Effector memory CD4-positive, alpha-beta T cell (primary cell): ENCODE measurements at places on chromosomes 12 and 14.
A peak's percentile ranks its signal among the peaks of the same experiment; 100 is the strongest.

- DNase-seq: no peak
Observed at GRCh38 chr14:94009767-94010166, 12.7 kb downstream of the CCDC197 start.

GRCh38 chr12:75831402-75831801 lies 200.2 kb downstream of the PHLDA1 start:
- no peak for DNase-seq

GRCh38 chr14:37712976-37713431 lies 117.6 kb downstream of the TTC6 start:
- DNase-seq: no peak

DNA sequence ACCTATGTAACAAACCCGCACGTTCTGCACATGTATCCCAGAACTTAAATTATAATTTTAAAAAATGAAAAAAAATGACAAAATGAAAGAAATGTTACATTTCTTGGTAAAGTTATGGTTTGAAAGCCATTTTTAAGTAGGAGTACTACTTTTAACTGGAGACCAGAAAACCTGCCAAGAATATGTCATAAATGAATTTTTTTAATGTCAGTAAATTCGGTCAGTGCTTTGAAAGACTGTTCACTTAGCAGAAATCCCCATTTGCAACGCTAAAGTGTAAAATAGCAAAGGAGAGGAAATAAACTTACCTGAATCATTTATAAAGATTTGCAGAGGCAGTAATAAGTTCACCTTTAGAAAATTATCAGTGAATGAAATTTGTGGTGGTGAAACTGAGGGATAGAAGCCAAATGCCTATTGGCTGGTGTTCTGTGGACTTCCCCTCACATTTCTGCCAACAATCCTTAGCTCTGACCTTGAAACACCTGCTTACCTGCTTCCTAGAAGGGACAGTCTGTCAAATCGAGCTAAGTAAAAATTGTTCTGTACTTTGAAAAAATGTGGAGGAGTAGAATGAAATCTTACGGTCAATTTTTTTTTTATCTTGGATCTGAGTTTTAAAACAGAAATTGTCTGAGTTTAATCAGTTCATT lies 714.2 kb downstream of the SLC6A15 start:
- DNase-seq: no peak

- no peak for DNase-seq
Observed at GRCh38 chr12:39490500-39491282, 47.8 kb upstream of the KIF21A start.

- DNase-seq: no peak
Observed at GRCh38 chr12:13095266-13095995, 8.0 kb downstream of the GSG1 start.

- DNase-seq: no peak
Observed at GRCh38 chr12:93537769-93538168, 34.7 kb upstream of the SOCS2 start.

DNA sequence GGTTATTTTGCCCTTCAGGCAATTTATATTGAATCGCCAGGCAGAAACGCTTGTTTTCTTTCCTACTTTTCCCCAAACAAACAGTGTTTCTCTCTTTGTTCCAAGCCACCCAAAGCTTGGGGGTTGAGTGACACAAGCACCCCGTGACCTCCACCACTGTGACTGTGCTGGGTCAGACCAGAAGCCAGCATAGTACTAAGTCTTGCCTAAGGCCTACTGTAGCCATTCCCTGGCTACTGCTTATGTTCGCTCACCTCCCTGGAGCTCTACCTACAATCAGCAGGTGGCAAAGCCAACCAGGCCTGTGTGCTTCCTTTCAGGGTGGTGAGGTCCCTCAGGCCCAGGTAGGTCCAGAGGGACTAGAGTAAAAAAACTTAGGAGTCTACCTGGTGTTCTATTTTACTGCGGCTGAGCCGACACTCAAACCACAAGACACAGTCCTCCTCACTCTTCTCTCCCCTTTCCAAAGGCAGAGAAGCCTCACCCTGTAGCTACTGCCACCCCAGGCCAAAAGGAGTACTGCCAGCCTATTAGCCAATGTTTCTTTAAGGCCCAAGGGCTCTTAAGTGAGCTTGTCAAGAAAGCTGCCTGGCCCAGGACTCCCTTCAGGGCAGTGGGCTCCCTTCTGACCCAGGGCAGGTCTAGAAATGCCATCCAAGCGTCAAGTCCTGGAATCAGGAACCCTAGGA lies 411.8 kb upstream of the MIS18BP1 start:
- no peak for DNase-seq

DNA sequence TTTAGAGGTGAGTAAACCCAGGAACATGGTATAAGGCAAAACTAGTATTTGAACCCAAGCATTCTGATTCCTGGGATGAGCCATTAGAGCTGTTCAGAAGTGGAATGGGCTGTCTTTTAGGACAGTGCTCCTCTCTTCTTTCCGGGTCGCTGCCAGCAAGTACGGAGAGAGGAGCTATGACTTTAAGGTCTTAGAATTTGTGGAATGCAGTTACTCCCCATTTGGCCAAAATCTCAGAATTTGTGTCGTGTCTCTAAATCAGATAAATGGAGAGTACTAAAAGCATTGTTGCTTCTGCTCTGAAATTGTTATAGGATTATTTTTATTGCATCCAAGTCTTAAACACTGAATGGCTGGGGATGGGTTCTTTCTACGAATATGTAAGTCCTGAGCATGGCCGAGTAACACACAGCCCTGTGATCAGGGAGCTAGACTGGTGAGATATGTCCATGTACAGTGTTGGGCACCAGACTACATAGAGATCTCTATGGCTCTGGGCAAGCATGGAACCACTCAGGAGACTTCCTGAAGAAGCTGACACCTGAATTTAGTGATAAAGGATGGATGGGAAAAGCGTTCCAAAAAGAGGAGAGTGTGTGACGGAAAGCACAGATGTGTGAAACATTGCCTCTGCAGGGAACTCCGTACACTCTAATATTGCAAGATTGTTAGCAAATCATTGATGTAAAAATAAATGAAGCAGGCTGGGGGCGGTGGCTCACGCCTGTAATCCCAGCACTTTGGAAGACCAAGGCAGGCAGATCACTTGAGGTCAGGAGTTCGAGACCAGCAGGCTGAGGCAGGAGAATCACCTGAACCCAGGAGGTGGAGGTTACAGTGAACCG lies 184.7 kb downstream of the SRGAP1 start:
- no peak for DNase-seq

DNA sequence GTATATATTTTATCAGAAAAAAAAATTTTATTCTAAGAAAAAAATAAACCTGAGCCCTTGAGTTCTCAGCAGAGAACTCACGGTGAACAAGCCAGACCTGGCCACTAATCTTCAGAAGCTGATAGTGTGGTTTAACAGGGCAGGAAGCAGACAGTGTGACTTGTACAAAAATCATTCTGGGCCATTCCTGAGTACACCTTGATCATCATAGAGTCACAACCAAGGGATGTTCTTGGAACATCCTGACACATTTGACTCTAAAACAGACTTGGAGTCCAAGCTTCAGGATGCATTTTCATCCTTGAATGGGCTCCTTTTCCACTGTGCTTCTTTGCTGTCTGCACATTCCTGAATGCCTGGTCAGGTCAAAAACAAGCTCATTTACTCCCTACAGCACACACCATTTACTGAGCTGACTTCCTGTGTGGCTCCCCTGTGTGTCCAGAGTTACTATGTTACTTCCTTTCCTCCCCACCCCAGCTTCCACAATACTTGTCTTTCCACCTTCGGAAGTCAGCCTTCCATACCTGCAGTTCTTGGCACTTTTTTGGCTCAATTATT lies 112.0 kb downstream of the ANO6 start:
- no peak for DNase-seq

- no peak for DNase-seq
Observed at GRCh38 chr14:76884394-76884793, 58.2 kb downstream of the LRRC74A start.

- no peak for DNase-seq
Observed at GRCh38 chr14:54309615-54310014, 87.2 kb upstream of the CDKN3 start.

GRCh38 chr14:103634156-103634555 lies 5.1 kb downstream of the KLC1 start:
- no peak for DNase-seq

- DNase-seq: no peak
Observed at GRCh38 chr14:78593949-78594348, 423.8 kb downstream of the NRXN3 start.

DNA sequence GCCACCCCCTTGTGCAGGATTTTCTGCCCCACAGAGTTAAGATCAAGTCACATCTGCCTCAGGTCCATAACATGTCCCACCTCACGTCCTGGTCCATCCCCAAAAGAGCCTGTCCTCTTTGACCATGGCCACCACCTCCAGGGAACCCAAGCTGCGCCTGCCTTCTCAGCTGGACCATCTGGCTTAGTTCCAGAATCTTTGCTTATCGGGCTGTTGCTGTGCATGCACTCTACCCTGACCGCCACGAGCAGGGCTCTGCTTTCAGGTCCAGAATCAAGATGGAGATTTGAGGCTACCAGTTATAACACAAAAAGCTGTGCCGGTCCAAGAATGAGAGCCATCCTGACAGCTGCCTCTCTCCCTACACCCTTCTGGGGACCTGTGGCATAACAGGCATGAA lies 326.7 kb downstream of the DPF3 start:
- no peak for DNase-seq

GRCh38 chr12:96241846-96242256 lies 47.7 kb downstream of the ELK3 start:
- DNase-seq: peak; percentile 82

GRCh38 chr14:68564191-68564825 lies 228.6 kb downstream of the ZFP36L1 start:
- DNase-seq: no peak

GRCh38 chr12:83818881-83819280 lies 1093.7 kb downstream of the SLC6A15 start:
- no peak for DNase-seq

DNA sequence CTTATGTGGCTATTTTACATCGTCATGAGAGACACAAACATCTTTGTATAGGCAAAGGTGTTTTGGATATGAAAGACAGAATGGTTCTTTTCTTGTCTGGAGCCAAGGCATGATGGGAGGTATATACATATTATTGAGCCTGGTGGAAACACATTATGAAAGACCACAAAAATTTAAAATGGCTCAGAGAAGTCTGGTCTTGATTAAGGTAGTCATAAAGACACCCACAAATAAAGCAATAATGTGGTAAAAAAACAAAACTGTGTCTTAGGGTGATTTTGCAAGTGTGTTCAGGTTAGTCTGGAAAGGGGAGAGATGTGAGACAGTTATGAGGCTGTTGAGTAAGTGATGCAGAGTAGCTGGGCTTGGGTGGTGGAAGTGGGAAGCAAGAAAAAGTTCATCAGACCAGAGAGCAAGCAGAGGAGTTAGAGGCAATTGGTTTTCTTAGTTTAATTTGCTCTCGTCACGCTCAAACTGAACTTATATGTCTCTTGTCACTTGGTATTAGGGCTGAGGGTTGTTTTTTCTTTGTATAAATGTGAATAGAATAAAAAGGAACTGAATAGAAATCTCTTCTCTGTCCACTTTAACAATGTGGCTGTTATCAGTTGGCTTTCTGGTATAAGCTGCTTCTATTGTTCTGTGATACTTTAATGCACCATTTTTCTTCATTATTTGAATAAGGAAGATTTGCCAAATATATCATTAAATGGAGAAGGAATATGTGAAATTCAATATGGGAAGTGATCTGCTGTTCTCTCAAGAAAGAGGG lies 115.0 kb downstream of the AKAP6 start:
- DNase-seq: no peak

DNA sequence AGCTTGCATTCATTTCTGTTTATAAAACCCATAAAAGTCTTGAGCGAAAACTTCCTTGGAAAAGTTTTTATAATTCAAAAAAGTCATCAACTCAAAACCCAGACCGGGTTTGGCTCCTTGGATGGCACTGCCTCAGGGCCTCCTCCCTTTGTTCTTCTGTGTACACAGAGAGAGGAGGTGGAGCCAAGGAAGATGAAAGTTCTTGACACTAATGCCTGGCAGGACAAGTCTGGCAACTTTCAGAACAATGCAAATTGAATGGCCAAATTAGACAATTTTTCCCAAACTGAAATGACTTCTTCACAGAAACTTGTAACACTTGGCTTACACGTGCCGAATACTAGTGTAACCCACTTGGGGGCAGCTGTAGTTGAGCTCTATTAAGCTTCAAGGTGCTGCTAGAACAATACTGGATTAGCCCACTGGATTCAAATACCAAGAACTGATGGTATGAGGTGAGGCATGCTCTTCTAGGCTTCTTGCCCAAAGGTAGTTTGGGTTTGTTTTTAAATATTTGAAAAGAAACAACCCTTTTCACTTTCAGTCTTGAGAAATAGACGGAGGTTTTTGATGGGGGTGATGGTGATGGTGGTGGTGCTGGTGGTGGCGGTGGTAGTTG lies 86.6 kb upstream of the FRMD6 start:
- DNase-seq: no peak

- DNase-seq: peak; percentile 47
Observed at GRCh38 chr12:57224973-57225679, 4.4 kb upstream of the SHMT2 start.

DNA sequence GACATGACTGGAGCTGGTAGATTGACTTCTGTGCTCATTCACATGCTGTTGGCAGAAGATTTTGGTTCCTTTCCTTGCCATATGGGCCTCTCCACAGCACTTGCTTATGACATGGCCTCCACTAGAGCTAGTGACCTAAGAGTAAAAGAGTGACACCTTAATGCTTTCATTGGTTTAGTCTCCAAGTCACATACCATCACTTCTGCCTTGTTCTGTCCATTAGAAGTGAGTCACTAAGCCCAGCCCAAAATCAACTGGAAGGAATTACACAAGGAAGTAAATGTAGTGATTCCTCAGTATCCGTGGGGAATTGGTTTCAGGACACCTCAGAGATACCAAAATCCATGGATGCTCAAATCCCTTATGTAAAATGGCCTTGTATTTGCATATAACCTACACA lies 81.3 kb downstream of the PPHLN1 start:
- DNase-seq: no peak

DNA sequence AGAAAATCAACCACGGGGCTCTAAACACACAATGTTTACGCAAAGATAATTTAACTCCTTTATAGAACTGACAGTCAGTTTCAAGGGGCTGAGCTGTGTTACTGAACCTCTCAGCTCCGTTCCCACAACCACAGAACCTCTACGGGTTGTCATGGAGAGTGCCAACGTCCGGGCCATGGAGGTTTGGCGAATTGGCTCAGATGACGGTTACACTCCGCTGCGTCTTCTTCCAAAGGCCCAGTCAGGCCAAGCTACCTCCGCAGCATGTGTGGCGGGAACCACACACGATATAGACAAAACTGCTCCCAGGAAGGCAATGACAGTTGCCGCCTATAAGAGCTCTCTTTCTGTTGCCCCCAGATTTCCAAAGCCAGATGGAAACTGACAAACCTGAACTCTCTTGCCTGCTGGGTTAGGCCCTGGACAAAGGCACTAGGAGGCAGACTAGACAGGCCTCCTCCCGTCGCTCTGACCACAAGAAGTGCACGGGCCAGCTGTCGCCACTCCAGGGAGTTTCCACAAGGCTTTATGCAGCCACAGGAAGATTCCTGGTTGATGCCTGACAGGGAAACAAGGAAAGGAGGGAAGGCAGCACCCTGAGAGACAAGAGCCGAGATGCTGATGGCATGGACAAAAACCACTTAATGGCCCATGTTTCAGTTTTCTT lies 30.3 kb downstream of the CCDC88C start:
- DNase-seq: no peak
